Activated CD4-positive, alpha-beta T cell treated with anti-CD3 and anti-CD28 coated beads, Interleukin-2, Interleukin-4, amounts not matched to agents 100 ng/mL and 50 ng/mL, durations not matched to agents 16 hours and 8 hours (primary cell): ENCODE measurements at places on chromosomes 2 and 18.

GRCh38 chr2:162430323-162430722, 86.4 kb downstream of the GCA start:
- no peak for DNase-seq

DNA sequence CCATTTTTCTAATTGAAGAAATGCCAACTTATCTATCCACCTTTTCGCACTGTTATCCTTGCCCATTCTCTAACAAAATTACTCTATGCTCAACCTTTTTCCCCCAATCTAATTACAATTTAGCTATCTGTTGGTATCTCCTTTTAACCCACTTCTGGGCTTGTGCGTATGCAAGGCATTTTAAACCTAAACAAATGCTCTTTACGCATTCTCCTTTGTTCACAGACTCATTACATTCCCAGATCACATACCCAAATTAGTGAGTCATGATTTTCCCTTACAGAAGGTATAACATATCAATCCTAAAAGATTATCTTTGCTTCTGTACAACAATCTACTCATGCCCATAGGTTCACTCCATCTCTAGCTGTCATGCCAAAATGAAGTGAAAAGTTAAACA, 71.7 kb upstream of the LYPD1 start:
- DNase-seq: no peak

DNA sequence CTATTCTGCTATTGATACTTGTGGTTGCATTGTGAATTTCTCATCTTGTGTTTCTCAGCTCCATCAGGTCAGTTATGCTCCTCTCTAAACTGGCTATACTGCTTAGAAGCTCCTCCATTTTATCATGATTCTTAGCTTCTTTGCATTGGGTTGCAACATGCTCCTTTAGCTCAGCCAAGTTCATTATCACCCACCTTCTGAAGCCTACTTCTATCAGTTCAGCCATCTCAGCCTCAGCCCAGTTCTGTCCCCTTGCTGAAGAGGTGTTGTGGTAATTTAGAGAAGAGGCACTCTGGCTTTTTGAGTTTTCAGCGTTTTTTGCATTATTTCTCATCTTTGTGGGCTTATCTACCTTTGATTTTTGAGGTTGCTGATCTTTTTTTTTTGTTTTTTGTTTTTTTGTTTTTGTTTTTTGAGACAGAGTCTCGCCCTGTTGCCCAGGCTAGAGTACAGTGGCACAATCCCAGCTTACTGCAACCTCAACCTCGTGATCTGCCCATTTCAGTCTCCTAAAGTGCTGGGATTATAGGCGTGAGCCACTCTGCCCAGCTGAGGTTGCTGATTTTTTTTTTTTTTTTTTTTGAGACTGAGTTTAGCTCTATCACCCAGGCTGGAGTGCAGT, 36.0 kb downstream of the ANKRD12 start:
- DNase-seq: no peak

GRCh38 chr2:72145289-72145657, 2.4 kb downstream of the CYP26B1 start:
- no peak for DNase-seq

GRCh38 chr2:40803900-40804299, 352.0 kb upstream of the SLC8A1 start:
- no peak for DNase-seq

GRCh38 chr2:102120261-102120660, 22.3 kb upstream of the IL1R1 start:
- DNase-seq: no peak

DNA sequence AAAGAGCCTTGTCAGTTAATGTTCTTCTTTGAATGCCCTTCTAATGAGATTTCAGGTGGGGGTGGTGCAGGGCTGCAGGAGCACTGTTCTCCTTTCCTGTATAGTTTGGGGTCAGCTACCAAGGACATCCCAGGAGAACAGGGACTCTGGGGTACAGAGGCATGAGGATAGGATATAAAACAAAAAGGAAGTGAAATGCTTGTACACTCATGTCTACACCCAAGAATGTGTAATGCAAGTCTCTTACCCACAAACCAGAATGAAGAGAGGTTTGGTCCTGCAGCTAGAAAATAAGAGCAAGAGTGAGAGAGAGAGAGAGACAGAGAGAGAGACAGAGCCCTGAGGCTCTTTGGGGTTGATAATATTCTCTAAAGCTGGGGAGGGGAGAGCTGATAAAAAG, 151.8 kb upstream of the KCTD1 start:
- no peak for DNase-seq

DNA sequence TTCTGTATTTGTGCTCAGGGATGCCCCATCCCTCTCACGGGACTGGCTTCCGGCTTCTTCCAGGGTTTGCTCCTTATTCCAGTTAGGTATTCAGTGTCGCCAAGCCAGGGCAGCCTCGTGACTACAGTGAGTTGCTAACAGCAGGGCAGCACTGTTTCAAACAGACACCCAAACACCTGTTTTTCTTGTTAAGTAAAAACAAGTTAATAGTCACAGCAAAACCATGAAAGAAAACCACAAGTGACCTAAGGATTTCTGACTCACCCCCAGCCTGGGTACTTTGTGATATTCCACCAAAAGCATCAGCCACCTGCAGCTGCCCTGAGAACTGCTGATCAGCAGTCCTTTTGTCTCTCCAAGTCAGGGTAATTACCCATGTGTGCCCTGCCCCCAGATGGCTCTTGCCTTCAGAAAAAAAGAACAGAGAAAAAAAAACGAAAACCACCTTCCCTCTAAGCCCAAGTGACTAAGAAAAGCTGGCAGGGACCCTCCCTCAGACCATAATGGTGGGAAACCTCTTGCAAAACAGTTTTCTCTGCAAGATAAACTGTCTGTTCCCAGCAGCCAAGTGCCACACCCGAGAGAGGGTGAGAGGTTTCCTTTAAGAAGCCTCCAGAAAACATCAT, 178.2 kb downstream of the ANAPC1 start:
- DNase-seq: peak; percentile 90

GRCh38 chr2:208179028-208179609, 10.7 kb downstream of the C2orf80 start:
- no peak for DNase-seq

GRCh38 chr2:152166633-152167032, 8.9 kb downstream of the STAM2 start:
- peak; percentile 4 for DNase-seq

DNA sequence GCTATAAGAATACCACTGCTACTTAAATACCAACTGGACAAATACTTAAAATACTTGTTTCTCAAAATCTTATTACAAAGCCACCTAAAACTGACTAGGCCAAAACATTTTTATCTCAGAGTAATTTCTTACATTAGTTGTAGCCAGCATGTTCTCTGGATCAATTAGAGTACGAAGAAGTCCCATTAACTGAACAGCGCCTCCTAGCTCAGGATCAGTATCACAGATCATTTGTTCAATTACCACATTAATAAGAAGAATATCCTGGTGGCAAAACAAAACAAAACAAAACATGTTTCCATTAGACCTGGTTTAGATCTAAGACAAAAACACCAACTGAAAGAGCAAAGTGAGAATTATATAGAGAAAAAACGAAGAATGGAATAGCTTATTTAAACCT, 36.0 kb downstream of the PPP4R3B start:
- no peak for DNase-seq

- DNase-seq: no peak
These were observed 9.5 kb downstream of the SLC1A4 start for GRCh38 chr2:64998658-64999061.

DNA sequence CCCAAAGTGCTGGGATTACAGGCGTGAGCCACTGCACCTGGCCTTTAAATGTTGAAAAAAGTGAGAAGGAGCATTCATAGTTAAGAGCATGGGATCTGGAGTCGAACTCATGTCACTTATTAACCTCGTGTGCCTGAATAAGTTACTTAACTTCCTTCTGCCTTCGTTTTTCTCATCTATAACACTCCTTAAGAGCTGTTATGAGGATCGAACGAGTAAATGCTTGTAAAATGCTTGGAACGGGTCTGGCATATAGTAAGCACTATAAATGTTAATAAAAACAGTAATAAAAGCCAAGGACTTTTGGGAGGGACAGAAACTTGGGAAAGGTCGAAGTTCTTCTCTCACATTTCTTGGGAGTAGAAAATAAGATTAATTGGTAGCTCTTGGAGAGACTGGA, 40.8 kb downstream of the RAB10 start:
- no peak for DNase-seq

GRCh38 chr18:22705328-22705727, 227.8 kb upstream of the RBBP8 start:
- DNase-seq: peak; percentile 6

GRCh38 chr2:114405247-114406116, 37.0 kb upstream of the DPP10 start:
- DNase-seq: no peak

DNA sequence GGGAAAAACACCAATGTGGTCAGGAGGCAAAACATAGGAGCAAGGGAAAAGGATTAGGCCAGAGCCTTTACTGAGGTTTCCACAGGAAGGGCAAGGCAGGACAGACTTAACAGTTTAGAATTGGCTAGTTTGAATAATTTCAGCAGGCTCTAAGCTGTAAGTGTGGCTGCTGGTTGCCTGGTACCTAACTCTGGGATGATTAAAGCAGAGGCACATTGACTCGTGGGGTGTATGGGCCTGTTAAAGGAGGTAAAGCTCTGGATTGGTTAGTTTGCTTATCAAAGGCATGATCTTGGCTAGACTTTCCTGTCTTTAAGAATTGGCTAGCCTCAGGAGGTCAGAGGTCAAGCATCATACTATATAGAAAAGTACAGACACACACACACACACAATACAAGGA, 132.6 kb downstream of the SPAG16 start:
- DNase-seq: no peak

DNA sequence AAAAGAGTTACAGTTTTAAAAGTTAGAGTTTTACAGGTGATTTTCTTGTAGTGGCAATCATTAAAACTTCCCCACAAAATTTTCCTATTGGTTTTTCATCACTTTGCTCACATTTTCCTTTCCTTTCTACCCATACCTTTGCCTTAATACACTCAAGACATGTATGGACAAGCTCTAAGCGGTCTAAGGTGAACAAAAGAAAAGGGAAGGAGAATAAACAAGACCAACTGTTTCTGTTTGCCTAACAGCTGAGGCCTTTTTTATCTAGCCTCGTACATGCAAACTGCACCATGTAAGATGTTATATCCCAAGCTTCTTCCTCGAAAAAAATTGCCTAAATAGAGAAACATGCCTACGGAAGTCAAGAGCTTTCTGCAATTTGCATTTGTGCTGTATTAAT, 33.9 kb upstream of the TBC1D8 start:
- DNase-seq: no peak

GRCh38 chr18:8562070-8562469, 47.2 kb upstream of the RAB12 start:
- no peak for DNase-seq

DNA sequence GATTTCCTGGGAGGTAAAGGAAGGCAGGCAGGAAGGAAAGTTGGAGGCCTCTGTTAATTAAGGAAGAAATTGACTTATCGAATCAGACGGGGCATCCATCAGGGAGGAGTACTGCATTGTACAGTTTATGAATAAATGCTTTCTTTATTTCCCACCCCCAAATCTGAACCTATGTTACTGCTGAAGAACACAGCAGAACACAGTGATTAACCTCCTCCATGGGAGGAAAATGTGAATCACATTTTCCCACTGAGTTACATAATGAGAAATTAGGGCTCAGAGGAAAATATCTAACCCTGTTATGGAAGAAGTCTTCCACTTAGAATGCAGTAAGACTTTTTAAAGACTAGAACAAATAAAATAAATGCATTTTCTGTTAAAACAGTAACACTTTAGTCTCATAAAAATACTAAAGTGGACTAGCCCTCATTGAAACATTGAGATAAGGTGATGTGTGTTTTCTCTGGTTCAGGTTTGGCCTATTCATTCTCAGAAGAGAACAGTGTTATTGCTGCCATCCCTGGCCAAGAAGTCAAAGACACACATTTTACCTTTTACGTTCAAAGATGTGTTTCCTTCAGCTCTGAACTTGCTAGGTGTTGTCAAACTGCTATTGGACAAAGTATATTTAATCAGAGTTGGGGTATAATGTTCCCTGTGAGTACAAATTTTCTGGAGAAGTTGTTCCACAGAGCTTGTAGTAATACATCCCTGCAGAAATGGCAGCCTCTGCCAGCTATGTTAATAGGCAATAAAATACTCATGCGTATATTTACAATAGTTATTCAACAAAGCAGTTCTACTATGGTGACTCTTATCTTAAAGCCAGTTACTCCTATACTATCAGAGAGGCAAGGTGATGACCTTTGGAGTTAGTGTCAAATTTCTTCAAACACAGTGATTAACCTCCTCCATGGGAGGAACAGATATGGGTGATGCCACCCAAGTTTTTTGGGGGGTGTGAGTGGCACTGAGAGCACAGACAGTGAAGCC, 11.1 kb downstream of the DNAH6 start:
- no peak for DNase-seq

DNA sequence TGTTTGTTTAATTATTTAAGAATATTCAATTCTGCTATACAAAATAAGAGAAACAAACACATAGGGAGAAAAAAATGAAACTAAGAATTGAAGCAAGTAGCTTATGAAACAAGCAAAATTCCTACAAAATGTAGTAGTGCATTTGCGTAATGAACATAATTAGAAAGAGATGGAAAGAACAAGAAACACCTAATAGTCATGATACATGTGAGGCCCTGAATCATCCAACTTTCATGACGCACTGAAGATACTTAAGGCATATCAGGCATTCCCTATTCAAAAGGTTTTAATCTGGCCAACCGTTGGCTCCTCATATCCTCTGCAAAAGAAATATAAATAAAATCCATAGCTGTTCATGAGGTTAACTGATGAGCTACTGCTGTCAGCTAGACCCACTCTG, 14.5 kb upstream of the NAB1 start:
- DNase-seq: no peak

GRCh38 chr2:101089942-101090799, 61.0 kb downstream of the TBC1D8 start:
- DNase-seq: no peak

DNA sequence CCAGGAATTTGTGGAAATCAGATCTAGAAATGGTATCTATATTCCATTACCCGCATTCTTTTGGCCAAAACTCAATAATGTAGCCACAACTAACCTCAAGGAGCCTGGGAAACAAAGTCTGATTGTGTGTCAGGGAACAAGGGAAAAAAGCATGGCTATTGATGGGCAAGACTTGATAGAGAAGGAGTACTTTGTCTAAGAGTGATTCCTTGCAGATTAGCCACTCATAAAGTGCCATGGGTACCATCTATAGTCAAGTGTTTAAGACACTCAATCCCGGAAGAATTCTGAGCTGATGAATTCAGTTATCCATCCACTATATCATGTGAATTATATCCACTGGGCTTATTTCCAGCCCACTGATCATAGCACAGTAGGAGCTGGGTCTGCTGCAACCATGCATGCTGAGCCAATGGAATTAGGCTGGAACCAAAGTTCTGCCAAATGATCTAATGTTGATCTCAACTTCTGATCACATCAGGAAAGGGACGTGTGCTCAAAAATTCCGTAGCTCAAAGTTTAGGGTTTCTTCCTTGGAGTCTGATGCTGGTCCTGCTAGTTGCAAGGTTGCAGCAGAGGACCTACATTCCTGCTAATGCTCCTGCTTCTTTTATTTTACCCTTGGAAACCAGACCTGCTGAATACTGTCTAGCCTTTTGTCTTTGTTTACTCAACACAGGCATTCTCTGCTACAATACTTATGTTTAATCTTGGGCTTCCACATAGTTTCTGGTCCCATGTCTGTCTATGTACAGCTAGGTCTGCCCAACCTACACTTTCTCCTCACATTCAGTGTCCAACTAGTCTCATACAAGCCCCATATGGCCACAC, 629.7 kb downstream of the IRS1 start:
- no peak for DNase-seq
